Stimulated activated CD4-positive, alpha-beta T cell treated with anti-CD3 and anti-CD28 coated beads, Interleukin-4, amount 100 ng/mL, for 4 hours (primary cell): ENCODE measurements at places on chromosomes 11 and 22.

DNA sequence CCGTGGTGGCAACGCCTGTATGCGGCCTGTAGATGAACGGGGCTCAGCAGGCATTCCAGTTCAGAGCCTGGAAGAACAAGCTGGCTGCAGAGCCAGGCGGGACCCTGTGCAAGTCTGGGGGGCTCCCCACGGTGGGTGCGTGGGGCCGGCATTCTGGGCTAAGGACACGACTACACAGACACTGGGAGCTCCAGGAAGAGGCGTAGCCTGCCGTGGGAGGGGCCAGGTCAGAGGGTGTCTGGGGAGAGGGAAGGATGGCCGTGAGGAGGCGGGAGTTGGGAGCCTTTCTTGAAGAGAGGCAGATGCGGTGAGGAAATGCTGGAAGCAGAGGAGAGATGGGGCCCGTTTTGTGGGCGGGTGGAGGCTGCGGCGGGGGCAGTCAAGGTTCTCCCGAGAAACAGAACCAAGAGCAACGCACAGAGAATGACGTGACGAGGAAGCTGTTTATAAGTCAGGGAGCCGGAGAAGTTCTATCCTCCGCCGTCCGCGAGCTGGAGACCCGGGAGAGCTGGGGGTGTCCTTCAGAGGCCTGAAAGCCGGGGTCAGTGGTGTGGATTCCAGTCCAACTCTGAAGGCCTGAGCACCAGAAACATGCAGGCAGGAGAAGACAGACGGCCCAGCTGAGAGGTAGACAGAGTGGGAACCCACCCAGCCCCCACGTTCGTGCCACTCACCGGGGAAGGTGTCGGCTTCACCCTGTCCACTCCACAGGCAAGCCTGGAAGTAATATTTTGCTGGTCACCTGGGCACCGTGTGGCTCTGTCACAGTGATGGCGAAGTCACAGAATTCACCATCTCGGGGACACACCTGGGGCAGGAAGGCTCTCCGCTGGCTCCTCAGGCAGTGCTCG is 529.6 kb downstream of the BRD1 start:
- no peak for DNase-seq

DNA sequence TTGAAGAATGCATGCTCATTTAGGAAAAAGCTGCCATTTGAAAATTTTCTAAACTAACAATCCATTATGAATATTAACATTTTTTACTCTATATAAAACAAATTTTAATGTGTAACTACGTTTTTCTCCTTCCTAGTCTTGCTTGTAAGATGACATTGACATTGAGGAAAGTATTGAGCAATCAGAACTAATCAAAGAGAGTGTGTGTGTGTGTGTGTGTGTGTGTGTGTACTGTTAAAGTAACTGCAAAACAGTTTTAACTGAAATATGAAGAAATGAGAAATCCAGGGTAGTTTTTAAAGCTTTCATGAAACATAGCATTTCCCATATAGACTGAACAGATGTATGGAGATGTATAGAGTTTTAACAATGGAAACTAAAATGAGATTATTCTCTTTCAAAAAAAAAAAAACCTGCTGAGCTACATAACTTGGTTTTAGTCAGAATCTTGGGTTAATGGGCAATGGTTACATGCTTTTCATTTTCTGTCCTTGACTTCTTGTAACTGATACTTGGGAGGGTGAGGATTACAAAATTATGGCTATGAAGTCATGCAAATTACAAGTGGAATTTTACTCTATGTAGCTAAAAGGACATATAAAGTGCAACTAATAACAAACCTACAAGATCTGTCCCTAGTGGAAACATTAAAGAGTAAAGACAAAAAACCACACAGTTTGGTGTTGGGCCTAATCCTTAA is 2.0 kb downstream of the PDGFD start:
- no peak for DNase-seq

DNA sequence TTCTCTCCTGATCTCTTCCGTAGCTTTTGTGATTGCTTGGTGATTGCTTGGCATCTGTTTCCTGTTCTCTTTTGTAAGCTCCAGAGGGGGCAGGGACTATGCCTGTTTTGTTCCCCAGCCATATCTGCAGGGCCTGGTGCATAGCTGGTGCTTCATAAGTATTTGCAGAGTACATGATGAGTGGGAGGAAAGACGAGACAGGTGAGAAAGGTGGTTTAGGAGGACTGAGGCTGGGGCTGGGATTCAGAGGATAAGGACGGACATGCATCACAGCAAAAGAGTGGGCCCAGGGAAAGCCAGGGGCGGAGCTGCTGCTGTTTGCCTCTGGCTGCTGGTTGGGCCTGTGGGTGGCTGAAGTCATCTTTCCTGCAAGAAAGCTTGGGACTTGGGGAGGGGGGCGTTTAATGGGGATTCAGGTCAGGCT is 62.4 kb downstream of the DSCAML1 start:
- no peak for DNase-seq

DNA sequence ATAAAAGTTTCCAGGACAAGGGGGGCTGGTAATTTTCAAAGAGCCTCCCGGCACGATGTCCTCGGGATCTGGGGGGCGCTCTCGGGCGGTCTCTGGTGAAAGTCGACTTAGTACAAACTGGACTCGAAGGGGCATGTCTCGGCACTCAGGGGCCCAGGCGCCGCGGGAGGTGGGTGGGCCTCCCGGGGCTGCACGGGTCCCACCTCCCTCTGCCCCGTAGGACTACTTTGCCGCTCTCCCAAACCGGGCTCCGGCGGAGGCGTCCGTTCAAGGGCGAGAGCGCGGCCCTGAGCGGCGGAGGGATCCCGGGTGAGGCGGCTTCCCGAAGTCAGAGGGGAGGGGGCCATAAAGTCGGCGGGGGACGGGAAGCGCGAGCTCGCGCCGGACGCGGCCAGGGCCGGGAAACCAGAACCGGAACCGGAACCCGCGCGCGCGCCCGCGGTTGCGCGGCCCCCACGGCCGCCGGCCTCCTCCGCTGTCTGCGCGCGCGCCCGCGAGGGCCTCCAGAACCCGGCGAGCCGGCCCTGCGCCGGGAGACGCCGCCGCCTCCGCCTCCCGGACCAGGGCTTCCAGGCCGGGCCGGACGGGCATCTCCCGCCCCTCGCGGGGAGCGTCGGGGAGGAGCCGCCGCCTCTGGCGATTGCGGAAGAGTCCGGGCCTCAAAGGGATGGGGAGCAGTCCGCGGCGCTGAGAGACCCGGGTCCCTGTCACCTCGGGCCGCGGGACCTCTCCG is at the start of gene ARHGEF12:
ARHGEF12 (plus strand) TSS at position 506 of the 733 bp plus-strand sequence. CDS start 831 bp downstream, outside the sequence.
- peak; percentile 79 for DNase-seq

- DNase-seq: no peak
Observed at GRCh38 chr11:130771708-130772107, 144.6 kb downstream of the SNX19 start.

DNA sequence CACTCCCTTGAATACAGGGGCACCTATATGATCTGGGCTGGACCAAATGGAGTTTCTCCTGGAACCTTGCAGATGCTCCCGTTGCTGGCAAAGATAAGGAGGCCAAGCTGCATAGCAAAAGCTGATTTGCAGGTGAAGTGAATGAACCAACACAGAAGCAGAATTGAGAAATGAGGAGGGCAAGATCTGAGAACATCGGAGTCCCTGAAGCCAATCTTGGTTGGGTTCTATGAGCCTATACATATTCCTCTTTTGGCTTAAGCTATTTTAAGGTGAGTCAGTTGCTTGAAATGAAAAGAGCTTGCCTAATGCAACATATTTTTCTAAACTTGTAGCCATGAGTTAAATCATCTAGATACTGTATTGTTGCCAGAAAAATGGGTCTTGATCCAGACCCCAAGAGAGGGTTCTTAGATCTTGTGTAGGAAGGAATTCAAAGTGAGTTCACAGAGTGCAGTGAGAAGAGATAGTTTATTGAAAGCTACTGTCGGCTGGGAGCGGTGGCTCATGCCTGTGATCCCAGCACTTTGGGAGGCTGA is 23.5 kb downstream of the WEE1 start:
- no peak for DNase-seq

DNA sequence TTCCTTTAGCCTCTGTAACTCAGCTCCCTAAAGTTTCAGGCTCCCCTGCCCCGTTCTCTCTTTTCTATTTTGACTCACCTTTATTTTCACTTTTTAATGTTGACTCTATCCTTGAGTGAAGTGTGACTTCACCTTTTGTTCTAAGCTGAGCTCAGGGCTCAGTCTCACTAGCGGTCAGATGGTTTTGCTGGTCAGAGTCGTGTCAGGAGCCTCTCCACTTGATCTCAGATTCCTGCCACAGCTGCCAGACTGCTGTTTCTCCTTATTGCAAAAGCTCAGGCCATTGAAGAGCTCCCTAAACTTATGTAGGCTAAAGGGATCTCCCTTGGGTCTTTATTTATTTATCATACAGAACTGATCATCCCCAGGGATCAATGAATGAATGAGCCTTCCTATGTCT is 13.7 kb upstream of the POU2AF2 start:
- DNase-seq: no peak

DNA sequence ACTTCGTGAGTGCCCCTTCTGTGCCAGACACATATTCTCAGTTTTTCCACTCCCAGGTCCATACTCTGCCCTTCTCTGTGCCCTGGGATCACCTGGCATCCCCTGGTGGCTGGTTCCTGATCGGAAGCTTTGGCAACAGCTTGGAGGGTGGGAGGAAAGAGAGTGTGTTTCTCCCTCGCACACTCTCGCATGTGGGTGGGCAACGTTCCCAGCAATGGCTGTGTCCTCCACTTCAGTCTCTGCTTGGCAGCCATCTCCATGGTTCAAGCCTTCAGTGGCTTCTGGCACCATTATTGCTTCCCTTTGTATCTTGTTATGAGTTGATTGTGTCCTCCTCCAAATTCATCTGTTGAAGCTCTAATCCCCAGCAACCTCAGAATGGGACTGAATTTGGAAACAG is 342.7 kb upstream of the SYN3 start:
- DNase-seq: no peak

GRCh38 chr11:109970516-109971183 is 122.5 kb upstream of the ZC3H12C start:
- DNase-seq: no peak

GRCh38 chr11:126311401-126312291 is 7.8 kb downstream of the DCPS start:
- DNase-seq: no peak

DNA sequence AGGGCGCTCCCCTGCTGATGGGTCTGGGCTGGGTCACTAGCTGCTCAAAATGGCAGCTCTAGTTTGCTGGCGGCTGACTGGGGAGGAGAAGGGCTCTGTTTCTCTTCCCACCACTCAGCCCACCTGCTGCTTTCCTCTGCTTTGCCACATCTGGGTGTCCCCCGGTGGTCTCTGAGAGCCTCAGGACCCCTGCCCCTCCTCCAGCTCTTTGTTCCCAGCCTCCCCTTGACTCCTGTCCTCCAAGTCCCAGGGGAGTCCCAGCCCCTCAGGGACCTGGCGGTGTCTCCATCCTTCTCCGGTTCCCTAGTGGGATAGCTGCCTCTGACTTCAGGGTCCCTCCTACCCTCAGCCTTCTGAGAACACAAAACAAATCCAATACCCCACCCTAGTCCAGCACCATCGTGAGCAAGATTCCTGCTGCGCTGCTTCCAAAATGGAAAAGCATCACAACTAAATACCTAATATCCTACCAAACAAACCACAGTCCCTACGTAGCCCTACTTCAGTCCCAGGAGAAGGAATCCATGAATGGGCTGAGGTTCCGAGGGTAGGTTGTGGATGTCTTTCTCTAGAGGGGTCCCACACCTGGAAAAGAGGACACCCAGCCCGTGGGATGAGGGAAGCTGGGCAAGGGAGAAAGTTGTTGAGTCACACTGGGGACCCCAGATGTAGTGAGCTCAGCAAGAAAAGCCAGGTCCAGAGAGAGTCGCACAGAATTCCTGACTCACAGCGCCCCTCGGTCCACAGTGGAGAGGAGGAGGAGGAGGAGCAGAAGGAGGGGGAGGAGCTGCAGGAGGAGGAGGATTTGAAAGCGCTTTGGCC is 45.0 kb upstream of the NNMT start:
- no peak for DNase-seq

DNA sequence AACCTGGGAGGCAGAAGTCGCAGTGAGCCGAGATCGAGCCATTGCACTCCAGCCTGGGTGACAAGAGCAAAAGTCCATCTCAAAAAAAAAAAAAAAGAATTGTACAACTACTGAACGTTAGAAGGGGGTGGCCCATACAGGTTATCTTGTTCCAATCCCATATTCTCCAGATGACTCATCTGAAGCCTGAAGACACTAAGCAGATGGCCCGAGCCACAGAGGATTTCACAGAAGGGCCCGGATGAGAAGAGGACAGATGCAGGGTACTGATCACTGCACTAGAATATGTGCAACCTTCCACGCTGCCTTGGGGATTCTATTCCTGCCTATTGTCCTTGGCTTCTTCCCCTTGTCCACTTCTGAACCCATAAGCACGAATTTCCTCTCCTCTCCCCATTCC is 70.9 kb upstream of the UBASH3B start:
- no peak for DNase-seq

DNA sequence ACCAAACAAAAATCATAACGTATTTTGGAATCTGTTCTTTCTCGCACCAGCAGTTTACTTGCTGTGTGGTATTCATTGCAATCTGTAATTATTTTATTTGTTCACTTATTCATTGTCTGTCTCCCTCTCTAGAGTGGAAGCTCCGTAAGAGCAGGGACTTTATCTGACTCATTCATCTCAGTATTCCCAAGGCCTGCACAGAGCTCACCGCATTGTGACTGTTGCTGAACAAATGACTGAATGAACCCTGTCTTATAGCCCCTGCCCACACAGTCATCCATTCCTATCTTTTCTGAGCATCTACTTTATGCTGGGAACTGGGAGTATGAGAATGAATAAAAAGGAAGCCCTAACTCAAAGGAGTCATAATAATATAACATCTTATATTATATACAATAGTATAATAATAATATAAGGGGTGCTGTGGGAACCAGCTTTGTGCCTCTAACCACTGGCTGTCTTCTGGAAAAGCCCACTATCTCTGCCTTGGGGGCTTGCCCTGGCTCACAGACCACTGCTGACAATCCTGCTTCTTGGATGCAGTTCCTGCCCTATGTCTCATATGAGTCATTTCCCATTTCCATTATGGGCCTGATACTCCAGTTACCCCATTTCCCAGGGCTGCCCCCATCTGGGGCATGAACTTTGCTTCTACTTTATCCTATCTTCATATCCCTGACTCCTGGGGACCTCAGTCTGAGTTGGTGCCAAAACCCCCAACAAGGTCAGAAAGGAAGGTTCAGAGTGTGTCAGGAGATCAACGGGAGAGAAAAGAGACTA is 11.0 kb downstream of the XRRA1 start:
- DNase-seq: no peak

GRCh38 chr22:29014293-29014692 is 47.3 kb downstream of the C22orf31 start:
- no peak for DNase-seq
